ENCODE measurements at places on chromosomes 1 and 21. TPM values are rescaled to one million over a fixed set of nuclear protein-coding genes. Genes with fewer than 3 reads are reported as not detected.

DNA sequence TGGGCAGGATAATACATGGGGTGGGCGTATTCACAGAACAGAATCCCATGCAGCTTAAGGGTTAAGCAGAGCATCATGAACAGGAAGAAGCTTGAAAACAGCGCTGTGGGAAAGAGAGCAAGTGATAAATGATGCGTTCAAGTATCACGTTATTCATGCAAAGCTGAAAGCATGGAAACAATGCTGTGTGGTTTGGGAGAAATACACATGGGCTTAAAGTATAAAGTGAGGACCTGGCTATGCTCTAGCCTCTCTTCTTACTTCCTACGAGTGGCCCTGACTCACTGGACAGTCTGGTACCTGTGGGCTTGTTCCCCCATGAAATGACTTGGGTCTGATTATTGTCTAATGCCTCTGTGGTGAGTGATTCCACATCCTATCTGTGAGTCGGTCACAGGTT, 25.7 kb downstream of the TMPRSS2 start:
- DNase-seq: no peak

DNA sequence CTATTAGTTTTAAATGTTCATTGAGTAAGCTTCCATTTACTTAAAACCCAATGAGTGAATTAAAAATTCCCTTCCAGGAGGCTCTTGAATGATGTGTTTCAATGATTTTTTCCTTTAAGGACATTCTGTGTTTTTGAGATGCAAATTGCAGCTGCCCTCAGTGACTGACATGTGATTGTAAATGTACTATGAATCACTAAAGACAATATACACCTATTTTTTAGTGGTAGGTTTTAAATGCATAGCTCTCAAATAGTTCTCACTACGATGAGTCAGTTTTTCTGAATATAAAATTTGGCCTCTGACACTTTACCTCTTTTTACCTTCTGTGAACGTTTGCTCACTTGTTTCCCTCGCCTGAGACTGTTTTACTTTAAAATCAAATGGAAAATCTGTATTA, 204.7 kb downstream of the BARHL2 start:
- no peak for DNase-seq

DNA sequence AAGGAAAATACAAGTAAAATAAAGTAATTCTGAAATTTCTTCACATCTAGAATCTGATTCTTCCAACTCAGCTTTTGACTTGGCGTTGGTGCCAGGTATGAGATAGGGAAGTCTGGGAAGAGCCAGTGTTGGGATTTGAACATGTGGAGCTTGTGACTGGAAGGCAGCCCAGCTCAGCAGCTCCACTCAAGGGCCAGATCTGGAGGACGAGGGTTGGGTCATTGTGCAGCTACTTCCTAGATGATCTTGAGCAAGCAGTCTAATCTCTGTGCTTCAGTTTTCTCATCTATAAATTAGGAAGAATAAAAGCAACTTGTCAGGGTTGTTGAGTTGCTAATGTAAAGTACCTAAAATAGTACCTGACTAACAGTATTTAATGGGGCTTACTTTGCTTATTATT, 5.0 kb downstream of the ADARB1 start:
- DNase-seq: no peak

DNA sequence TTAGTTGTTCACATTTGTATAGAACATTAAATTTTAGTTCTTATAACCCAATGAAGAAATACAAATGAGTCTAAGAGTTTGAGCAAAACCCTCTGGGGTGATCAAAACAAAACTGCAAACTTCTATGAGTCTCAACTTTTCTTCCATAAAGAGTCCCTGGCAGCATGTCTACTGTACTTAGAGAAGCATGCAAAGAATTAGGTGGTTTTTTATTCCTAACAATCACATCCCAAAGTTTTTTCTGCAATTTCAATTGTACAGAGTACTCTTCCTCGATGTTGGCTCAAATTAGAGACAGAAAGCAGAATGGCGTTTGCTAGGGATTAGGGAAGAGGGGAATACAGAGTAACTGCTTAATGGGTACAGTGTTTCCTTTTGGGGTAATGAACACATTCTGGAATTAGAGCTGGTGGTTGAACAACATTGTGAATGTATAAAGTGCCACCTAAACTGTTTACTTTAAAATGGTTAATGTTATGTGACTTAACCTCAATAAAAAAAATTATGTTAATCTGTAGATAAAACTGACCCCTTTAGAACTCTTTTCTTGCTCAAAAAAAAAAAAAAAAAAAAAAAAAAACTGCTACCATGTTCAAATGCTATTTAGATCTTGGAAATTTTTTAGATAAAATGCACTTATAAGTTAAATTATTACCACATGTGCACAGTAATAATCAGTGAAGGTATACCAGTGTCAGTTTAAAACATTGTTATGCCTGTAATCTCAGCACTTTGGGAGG, 4.8 kb downstream of the RC3H1 start:
- no peak for DNase-seq

GRCh38 chr1:232211149-232211548, 418.8 kb downstream of the SIPA1L2 start:
- DNase-seq: no peak

GRCh38 chr1:179080866-179081686, 794 bp upstream of the TOR3A start:
- DNase-seq: no peak

DNA sequence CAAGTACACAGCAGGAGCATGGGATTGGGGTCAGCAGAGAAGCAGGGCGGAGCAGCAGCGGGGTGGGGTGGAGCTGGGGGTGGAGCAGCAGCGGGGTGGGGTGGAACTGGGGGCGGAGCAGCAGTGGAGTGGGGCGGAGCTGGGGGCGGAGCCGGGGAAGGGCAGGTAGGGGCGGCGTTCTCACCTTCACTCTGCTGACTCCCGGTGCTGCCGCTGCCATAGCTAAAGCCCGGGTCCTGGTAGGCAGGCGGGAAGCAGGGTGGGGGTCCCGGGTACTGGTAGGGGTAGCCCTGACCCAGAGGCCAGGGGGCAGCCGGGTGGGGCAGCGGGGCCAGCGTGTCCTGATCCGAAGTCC, 6.7 kb downstream of the TAS1R3 start:
- no peak for DNase-seq

- DNase-seq: no peak
These were observed 18.3 kb upstream of the CHI3L1 start for GRCh38 chr1:203204756-203205155.

DNA sequence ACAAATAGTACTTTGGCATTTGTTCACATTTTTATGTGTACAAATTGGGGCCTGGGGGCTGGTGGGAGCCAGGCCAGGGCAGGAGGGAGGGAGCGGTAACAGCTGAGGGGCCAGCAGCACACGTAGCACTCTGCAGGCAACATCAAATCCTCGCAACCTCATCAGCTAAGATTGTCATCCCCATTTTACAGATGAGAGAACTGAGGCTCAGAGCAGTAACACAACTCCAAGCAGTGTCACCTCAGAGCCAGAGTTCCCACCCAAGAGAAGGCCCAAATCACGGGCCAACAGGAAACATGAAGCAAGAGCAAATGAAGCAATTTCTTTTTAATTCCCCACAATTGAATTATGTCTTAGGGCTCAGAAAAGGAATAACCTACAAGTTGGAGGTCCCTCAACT, 14.1 kb downstream of the IFFO2 start:
- no peak for DNase-seq

DNA sequence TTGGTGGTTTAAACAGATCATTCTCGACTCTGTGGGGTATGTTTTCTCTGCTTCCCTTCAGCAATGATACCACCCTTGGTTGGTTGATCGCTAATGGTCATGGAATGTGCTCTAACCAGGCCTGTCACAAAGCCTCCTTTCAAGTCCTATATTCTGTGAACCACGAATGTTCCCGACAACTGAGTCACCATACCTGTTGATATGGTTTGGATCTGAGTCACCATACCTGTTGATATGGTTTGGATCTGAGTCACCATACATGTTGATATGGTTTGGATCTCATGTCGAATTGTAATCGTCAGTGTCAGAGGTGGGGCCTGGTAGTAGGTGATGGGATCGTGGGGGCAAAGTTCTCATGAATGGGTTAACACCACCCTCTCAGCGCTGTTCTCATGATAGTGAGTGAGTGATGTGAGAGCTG, 10.2 kb upstream of the CAMK2N1 start:
- DNase-seq: no peak

GRCh38 chr1:168676861-168677260, 52.1 kb downstream of the DPT start:
- no peak for DNase-seq

DNA sequence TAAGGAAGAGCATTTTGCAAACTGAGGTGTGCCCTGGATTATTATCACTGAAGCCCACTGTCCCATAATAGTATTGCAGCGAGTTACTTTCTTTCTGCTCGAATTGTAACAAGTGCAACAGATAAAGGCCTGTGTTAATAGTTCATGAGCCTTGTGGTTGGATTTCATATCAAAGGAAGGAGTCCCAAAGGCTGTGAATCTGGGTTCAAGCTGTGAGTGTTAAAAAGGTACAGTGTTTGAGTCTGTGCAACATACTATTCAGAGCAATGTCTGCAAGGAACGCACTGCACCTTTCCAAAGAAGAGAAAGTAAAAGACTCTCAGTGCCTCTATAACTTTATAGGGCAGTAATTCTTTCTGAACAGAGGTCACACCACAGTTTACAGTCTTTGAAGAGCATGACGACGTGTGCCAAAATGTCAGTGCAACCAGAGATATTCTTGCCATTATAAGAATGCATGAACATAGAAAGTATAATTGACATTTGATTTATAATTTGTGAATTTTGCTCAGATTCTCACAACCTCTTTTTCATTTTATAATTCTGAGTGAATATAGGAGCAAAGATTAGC, 79.1 kb downstream of the CDC7 start:
- no peak for DNase-seq

GRCh38 chr1:31746687-31747086, 17.5 kb downstream of the ADGRB2 start:
- no peak for DNase-seq

DNA sequence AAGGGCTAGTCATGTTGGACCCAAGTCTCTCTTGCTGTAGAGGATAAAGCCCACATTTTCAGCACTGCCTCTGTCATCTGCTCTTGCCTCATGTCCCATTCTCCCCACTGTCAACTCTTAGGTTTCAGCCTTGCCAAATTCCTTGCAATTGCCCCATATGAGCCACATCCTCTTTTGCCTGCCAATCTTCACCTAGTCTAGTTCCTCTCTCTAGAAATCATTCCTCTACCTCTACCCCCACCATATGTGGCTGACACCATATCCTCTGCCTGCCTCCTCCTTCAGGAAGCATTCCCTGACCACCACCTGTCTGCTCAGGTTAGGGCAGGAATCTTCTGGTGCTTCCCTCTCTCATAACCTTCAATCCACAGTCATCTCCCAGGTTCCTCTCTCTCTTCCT, 38.2 kb downstream of the SLC9A1 start:
- DNase-seq: no peak

DNA sequence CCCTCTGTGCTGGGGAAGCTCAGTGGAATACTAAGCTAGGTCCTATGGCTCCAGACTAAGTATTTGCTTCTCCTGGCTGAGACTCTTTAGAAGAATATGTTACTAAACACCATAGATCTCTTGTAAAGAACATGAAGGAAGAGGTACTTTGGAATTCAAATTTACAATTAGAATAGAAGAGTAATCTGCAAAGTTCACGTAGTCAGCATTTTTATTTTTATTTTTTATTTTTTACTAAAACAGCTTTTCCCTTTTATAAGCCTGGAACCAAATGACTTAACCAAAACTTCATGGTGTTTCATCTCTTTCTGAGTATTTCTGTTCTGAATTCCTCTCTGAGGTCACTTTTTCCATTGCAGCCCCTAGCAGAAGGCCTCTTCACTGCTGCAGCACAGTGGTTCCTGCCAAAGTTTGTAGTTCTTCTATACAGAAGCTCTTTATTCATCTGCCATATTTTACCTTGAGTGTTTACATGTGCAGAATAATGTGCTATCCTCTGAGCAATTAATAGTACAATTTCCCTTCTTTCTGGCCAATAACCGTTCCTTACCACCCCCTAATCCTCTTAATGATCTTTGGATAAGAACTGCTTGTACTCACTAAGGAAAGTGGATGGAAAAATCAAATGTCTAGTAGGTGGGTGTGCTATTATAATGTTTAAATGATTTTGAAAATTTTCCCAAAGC, 27.2 kb downstream of the TSEN15 start:
- DNase-seq: no peak

GRCh38 chr1:34808051-34808810, 15.4 kb downstream of the GJA4 start:
- peak; percentile 5 for DNase-seq

- peak; percentile 28 for DNase-seq
These were observed 23.4 kb upstream of the ARF1 start for GRCh38 chr1:228058949-228059633.

- DNase-seq: no peak
These were observed 107.6 kb upstream of the TLR5 start for GRCh38 chr1:223250632-223251015.

GRCh38 chr1:85409516-85409915, 55.4 kb downstream of the DDAH1 start:
- DNase-seq: no peak

DNA sequence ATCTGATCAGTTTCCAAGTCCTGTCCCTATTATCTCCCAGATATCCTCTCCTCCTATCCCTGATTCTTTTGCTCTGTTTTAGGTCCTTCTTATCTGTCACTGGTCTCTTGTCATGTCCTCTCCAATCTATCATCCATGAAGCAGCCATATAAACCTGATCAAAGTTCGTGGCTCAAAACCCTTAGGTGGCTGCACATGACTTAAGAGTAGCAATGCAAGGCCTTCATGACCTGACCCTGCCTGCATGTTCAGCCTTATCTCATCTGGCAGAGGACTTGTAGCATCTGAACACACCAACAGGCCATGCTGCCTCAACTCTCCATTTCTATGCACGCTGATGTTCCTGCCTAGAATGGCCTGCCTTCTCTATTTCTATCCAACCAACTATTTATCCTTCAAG, 65.2 kb downstream of the NOS1AP start:
- DNase-seq: no peak

DNA sequence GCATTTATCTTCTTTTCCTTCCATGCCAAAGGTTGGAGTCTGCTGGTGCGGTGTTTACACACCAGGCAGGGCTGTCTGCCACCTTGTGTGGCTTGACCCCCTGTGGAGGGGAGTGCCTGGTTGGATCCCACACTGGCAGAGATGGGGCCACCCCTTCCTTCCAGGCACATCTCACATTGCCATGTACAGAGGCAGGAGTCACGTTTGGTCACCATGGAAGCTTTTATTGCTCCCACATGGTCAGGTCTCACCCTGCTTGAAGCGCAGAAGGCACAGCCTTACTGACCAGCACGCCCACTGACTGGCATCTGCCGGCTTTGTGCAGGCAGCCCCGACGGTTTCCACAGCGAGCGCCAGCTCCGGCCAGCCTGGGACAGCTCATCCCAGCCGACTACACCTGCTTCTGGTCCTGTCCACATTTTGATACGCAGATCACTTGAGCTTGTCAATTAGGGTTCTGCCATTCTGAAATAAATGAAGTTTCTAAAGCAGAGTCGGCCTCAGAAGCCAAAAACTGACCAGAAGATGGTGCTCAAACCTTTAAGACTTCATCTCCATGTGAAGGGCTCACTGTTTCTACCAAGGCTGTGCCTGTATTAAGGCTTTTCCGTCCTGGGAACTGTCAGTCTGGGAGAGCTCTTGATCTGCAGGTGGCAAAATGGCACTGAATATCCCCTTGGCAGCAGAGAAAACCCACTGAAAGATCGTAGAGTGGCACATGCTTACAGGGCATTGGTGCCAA, 35.6 kb upstream of the EPHA8 start:
- no peak for DNase-seq

GRCh38 chr21:33899199-33899598, 16.4 kb downstream of the ATP5PO start:
- no peak for DNase-seq

LAPTM5 gene
- 184 TPM for total RNA-seq

USH2A gene
- total RNA-seq: not detected

CLDN14 gene
- not detected for total RNA-seq

OR2T33 gene
- not detected for total RNA-seq

TAL1 gene
- not detected for total RNA-seq

ACTL8 gene
- not detected for total RNA-seq

OR10J1 gene
- not detected for total RNA-seq

A3GALT2 gene
- total RNA-seq: not detected

TMEM54 gene
- total RNA-seq: 1.5 TPM

Measured in activated T-helper 2 cell treated with anti-CD3 and anti-CD28 coated beads, Interferon-gamma antibody, Interleukin-2, Interleukin-4, amounts not matched to agents 10 μg/mL and 5 μg/mL and 100 μg/mL, durations not matched to agents 14 hours and 24 hours and 36 hours (primary cell).